ENCODE measurements at places on chromosomes 2 and 18.

DNA sequence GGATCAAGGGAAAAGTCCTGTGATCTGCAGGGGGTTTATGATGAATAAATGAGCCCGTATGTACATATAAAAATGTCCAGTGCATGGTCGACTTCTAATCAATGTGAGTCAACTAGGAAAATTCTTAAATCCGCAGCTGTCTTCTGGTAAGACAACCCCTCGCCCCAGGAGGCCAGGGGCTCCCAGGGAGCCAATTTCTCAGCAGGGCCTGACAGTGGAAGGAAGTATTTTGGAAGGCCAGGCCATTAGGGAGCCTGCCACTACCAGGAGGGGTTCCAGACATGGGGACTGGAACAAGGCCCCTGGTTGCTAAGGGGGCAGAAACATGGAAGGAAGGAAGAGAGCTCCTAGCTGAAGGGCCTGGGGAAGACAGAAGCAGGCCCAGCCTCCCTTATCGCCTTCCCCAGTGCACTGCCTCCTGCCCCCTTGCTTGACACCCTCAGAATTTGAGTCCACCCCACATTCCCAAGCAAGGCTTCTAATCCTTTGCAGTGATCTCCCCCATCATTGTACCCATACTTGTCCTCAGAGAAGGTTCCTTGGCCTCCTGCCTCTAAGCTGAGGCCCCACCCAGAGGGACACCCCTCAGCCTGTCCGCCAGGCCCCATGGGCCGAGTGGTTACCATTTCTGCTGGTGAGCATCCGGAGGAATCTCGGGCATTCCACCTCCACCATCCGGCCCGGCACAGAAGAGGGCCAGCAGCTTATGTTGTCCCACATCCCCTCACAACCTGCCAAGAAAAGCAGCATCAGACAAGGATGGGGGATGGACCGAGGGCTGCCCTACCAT is 45.9 kb downstream of the SCTR start:
- no peak for DNase-seq

GRCh38 chr2:9538000-9538507 is 17.6 kb downstream of the ADAM17 start:
- no peak for DNase-seq

DNA sequence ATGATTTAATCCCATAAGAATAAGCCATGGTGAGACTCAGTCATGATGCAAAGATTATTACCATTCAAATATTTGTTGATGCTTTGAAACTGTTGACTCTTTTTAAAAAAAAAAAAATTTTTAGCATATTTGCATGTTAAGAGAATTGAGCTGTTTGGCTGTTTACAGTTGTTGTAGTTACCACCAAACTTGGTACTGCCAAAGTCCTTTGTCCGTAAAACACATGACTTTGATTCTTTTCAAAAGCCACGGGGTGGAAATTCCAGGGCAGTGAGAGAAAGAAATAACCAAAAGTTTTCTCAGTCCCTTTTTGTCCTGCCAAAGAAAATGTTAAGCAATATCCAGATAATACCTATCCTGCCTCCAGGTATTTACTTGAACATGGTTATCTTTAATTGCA is 474.8 kb downstream of the METTL4 start:
- no peak for DNase-seq

GRCh38 chr18:43661570-43661969 is 384.3 kb upstream of the SYT4 start:
- no peak for DNase-seq
